ENCODE measurements at places on chromosomes 4 and X. TPM values are rescaled to one million over a fixed set of nuclear protein-coding genes. Genes with fewer than 3 reads are reported as not detected.

The GALNTL6 gene
- under 0.01 TPM for total RNA-seq

The BMPR1B gene
- total RNA-seq, result 0.17 TPM

The EMCN gene
- not detected for total RNA-seq

The NR0B1 gene
- 4.6 TPM for total RNA-seq

The VCX3B gene
- total RNA-seq, result not detected

The GNRHR gene
- total RNA-seq, result not detected

The DUX4 gene
- not detected for total RNA-seq

The AKAP14 gene
- total RNA-seq, result not detected

The CT45A1 gene
- total RNA-seq, result not detected

The RAB41 gene
- not detected for total RNA-seq

The FOXP3 gene
- under 0.01 TPM for total RNA-seq

The FATE1 gene
- not detected for total RNA-seq

The FAM236D gene
- total RNA-seq, result not detected

The SLITRK4 gene
- total RNA-seq, result 0.99 TPM

The ZNF185 gene
- total RNA-seq, result 1.0 TPM

The SOD3 gene
- total RNA-seq, result 34.8 TPM

The ABCG2 gene
- 1.3 TPM for total RNA-seq

The GAGE1 gene
- not detected for total RNA-seq

The LANCL3 gene
- not detected for total RNA-seq

The TEC gene
- total RNA-seq, result 1.5 TPM

Measured in fibroblast of lung (primary cell).